Aorta (tissue), 5 donors: ENCODE measurements at places on chromosomes 13 and 19.

- DNase-seq: no peak
These were observed 254.6 kb downstream of the DCLK1 start for GRCh38 chr13:35876601-35877000.

DNA sequence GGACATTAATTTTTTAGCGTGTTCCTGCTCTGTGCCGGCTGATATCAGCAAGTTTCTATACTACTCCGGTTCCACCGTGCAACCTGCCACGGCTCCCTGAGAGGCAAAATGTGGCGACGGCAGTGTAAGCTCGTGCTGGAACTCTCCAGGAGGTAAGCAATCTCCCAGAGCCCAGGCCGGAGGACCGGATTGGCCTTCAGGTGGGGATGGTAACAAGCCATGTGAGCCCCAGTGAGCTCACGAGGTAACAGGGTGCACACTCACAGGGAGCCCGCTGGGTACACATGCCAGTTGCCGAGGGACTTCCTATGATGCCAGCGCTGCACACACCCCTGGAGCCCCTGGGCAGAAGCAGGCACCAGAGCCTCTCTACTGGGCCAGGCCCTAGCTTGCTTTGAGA is 38.5 kb downstream of the NAXD start:
- no peak for DNase-seq

DNA sequence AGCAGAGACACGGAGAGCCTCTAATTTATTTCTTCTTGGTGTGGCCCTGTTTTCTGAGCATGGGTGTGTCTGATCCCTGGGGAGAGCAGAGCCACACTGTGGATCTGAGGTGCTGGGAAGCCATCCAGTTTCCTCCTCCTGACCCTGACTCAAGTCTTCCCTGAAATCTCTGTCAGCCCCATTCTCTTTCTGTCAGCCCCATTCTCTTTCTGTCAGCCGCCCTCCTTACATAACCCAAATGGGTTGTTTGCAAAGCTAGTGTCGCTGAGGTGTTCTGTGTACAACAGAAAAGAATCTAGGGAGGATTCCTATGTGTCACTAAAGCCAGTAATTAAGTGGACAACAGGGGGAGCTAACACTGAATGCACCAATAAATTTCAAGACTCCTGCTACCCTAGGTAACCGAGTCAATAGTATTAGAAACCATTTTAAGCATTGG is 50.2 kb downstream of the LRCH1 start:
- no peak for DNase-seq

GRCh38 chr13:74794582-74794981 is 660.4 kb upstream of the KLF12 start:
- no peak for DNase-seq

- no peak for DNase-seq
These were observed 17.0 kb downstream of the DOCK9 start for GRCh38 chr13:98960606-98961502.

DNA sequence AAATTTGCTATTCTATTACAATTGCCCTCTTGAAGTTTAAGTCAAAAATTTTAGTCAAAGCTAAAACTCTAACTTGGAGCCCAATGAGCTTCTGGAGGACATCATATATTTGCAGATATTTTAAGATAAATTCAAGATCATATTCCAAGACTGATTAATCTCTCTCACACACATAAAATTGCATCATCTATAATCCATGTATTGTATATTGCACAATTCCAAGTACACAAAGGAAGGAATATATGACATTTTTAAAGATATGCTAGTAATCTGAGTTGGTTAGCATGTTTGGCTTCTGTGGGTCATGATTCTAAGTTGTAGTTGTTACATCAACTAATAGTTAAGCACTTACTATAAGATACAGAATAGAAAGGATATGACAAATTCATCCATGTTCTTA is 53.3 kb downstream of the KCNRG start:
- no peak for DNase-seq

- DNase-seq: no peak
These were observed 2635.6 kb upstream of the PCDH20 start for GRCh38 chr13:64051278-64051677.

GRCh38 chr13:48590141-48590901 is 57.4 kb upstream of the RCBTB2 start:
- no peak for DNase-seq

DNA sequence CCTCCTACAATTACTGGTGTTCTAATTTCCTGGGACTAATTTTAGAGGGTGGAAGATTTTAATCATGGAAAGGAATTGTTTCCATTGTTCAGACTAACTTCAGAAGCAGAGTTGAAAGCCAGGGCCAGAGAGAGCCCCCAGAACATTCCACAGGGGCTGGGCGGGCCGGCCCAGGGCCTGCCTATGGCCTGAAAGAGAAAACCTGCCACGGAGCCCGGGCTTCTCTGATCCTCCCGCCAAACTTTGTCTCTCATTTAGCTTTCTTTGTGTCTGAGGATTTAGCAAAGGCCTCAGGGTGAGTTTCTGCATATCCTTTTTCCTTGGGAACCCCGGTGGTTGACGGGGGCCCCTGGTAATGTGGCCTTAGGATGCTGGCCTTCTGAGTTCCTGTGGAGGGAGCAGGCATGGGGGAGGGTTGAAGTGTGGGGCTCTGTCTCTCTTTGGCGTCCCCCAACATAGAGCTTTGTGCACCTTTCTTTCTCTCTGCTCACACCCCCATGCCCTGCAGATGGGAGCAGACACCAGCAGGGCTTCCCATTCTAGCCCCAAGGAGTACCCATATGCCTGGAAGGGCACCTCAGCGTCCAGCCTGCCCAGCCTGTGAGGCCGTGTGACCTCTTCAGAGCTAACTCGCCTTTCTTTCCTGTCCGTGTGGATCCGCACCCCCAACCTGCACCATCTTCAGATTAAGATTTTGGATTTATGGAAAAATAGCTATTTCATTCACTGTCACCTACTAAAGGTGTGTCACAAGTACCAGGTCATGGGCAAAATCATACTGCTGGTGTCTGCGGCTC is 539.5 kb downstream of the FGF9 start:
- DNase-seq: no peak

DNA sequence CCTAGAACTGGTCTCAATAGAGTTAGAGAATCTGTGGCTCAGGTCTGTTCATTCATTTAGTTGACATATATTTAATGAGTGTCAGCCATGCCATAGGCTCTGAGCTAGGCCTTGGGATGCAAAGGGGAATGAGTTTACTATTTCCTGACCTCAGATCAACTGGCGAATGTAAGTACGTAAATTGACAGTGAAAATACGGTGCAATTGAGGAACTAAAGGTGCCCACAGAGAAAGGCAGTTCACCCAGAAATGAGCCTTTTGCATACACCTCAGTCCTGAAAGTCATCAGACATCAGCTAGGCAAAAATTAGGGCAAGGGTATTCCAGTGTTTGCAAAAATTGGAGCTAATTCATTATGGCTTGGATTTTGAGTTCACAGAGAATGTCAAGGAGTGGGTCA is 20.6 kb upstream of the UPF3A start:
- DNase-seq: no peak

DNA sequence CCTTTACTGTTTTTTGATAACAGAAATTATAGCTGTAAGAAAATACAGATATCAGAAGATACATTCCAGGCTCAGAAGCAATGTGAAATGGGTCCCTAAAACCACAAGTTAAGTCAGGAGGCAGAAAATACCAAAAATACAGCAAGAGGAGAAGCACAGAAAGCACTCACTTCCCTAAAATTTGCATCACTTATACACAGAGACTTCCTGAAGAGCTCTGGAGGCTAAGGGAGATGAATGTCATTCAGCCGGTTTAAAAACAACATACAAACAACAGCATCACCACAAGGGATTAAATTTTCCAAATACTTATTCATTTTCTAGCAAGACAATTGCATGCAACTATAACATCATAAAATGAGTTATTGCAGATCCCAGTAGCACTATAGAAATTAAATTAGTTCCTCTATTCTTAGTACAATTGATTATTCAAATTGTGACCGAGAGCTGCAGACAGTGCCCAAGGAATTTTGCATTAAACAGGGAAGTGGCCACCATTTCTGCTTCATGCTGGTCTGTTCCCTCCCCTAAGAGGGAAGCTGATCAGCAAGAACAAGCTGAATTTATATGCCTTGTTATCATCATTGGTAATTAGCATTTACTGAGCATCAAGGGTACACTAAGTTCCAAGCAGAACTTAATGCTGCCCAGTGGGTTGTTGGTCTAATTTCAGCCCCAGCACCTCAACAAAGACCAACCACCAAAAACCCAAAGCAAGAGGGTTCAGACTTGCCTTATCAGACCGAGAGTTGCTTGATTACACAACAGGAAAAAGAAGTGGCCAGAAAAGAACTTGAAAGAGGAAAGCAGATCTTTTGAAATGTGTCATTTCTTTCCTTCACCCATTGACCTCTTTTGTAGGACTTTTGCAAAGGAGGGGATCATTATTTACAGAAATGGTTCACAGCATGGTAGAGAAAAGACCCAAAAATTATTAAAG is 140.7 kb downstream of the KCTD12 start:
- no peak for DNase-seq

- peak; percentile 92 for DNase-seq
These were observed 2.5 kb upstream of the PLEKHF1 start for GRCh38 chr19:29662604-29663404.
